ENCODE measurements at places on chromosomes 1 and 21.

- no peak for DNase-seq
Measured at GRCh38 chr1:198544265-198544664, 3.8 kb upstream of the ATP6V1G3 start.

DNA sequence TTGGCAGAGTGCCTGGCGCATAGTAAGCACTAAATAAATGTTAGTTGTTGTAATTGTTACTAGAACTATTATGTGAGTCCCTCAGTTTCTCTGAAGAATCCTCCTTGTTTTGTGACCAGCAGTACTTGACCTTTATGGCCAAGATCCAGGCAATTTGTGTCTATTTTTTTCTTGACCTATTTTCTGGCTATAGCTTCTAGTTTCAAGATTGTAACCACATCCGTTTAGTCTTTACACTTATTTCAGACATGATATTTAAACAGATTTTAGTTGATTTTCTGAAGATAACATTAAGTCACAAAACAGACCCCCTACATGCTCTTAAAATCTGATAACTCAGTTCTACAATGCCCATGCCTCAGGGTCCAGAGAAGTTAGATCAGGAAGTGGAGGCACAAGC lies 50.3 kb downstream of the CDC7 start:
- DNase-seq = no peak

DNA sequence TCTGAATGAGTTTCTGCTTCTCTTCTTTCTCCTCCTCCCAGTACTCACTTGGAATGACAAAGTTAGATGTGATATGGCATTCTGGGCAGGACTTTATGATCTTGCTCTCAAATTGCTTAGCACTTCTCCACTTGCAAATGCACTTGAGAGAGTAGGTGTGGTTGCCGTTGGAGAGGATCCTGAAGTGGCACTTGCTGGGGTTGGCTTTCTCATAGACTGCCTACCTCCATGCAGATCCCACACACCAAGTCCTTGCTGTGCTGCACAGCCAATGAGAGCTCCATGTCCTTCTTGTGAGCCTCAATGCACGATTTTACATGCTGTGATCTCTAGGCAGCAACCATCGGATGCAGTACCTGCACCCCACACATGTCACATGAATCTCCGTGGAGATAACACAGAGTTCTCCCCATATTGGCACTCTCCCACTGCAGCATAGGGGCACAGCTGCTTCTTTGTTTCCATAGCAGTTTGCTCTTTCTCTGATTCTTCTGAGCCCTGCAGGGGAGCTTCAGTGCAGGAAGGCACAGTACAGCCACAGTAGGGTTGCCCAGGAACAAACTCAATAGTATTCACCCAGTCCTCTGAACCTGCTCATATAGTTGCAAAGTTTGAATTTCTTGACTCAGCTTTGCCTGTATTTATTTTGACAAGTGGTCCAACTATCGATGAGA lies 45.2 kb downstream of the ZNF691 start:
- no peak for DNase-seq

DNA sequence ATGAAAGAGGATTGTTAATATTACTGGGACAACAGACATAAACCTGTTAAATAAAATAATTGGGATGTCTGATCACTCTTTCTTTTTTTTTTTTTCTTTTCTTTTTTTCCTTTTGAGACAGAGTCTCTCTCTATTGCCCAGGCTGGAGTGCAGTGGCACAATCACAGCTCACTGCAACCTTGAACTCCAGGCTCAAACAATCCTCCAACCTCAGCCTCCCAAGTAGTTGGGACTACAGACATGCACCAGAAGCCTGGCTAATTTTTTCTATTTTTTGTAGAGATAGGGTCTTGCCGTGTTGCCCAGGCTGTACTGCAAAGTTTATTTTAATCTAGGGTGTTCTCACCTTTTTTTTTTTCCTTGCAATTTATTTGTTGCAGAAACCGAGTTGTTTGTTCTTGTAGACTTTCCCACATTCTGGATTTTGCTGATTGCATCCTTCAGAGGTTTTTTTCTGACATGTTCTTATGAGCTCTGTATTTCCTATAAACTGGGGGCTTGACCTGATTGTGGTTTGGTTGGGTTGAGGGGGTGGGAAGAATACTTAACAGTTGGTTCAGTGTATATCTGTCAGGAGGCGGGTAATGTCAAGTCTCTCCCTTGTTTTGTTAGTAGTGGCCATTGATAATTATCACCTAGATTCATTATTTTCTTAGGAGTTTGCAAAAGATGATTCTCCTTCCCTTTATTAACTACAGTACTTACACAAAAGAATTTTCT lies 125.2 kb downstream of the MAST2 start:
- DNase-seq = no peak

- DNase-seq = no peak
Measured at GRCh38 chr1:214441119-214441518, 110.3 kb downstream of the PTPN14 start.

DNA sequence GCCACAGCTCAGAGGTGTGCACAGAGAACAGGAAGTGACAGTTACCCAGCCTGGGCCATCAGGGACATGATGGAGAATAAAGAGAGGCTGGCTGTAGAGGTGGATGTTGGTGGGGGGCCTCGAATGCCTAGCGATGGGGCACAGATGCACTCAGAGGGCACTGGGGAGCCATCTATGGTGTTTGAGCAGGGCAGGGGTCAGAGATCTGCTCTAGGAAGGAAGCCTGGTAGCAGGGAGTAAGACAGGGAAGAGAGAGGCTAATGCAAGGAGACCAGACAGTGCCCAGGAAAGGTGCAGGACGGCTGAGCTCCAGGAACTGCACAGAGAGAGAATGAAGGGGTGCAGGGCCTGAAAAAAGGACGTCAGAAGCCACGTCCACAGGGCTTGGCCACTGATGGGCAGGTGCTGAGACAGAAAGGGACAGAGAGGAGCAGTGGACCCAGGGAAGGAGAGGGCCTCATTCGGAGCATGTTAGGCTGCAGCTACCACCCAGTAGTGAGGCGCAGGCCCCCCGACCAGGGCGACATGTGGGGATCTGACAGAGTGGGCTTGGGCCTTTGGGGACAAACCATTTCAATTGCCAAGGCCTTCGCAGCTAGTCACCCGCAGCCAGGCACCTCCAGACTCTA lies 1.1 kb upstream of the KCNAB2 start:
- no peak for DNase-seq

- DNase-seq = no peak
Measured at GRCh38 chr1:20962576-20963258, 175.6 kb upstream of the HP1BP3 start.

DNA sequence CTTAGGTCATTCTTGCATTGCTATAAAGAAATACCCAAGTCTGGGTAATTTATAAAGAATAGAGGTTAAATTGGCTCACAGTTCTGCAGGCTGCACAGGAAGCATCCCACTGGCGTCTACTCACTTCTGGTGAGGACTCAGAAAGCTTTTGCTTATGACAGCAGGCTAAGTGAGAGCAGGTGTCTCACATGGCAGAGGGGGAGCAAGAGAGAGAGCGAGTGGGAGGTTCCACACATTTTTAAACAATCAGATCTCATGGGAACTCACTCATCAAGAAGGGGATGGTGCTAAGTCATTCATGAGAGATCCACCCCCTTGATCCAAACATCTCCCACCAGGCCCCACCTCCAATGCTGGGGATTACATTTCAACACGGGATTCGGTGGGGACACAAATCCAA lies 13.6 kb upstream of the RGS4 start:
- no peak for DNase-seq

DNA sequence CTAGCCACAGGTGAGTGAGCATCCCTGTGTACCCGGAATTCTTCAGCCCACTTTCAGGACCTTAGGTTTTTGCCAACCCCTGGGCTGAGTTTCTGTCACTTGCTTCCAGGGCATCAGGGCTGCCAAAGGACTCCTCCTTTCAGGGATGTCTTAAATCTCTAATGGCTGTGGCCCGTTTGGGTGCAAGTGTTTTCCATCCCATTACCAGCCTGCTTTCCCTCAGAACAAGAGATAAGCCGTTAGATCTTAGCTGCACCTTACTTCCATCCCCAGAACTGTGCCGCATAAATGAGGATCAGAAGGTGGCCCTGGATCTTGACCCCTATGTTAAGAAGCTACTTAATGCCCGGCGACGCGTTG lies 652 bp downstream of the SNAPIN start:
- no peak for DNase-seq

GRCh38 chr21:34670220-34670961 lies 1.6 kb downstream of the CLIC6 start:
- no peak for DNase-seq

DNA sequence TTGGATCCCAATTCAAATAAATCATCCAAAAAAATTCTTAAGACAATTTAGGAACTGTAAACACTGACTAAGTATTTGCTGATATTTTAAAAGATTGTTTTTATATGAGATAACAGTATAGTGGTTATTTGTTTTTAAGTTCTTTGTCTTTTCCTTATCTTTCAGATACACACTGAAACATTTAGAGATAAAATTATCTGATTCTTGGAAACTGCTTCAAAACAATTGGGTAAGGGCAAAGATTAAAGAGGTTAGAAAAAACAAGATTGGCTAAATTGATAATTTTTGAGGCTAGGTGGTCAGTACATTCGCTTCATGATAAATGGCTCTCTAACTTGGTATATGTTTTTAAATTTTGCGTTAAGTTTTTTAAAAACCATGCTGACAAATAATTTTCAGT lies 117.3 kb downstream of the PSMG1 start:
- DNase-seq = no peak

- no peak for DNase-seq
Measured at GRCh38 chr1:38235705-38236104, 189.1 kb upstream of the POU3F1 start.

GRCh38 chr1:59025898-59026426 lies 242.1 kb upstream of the JUN start:
- DNase-seq = no peak

- no peak for DNase-seq
Measured at GRCh38 chr21:32372755-32373154, 20.1 kb downstream of the URB1 start.

DNA sequence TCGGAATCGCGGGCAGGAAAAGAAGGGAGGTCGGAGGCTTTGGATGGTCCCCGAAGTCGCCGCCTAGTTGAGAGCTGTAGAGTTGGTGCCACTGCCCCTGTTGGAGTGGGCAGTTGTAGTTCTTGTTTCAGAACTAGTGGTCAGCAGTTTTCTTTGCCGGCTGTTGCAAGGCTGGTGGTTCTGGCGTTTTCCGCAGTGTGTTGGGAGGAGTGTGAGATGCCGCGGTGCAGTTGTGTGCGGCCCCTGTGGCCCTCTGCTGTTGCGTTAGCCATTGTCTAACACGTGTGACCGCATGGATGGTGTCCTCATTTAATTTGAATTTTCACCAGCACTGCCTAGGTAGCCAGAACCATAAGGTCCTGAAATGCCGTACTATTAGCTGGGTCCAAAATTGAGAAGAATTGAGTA lies 1.4 kb downstream of the ARF1 start:
- DNase-seq = no peak

DNA sequence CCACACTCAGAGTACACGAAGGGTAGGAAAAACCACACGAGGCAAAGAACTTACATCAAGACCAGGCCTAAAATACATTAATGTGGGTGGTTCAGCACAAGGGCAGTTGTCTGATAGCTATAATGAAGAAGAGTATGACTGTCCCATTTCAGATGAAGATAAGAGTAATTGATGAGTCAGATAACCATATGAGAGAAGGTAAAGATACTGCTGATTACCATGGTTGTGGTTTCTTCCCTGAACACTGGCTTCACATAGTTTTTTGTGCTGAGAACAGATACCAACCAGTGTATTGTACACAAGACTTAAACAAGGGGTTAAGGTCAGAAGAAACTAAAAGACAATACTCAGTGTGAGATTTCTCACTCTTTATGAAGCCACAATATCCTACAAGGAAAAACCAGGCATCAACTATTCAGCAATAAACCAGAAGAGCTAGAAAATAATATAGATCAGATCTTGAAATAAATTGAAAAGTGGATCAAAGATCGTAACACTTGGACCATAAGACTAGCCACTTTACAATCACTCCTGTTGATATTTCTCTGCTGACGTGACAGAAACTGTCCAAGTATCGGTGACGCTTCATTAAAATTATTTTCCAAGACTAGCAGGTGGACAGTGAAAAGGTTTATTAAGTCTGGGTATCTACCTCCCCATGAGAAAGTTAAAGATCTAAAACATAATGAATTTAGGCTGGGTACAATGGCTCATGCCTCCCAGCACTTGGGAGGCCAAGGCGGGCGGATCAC lies 28.6 kb downstream of the PUM1 start:
- DNase-seq = no peak

- peak; percentile 80 for DNase-seq
Measured at GRCh38 chr21:37367703-37368540, 1.3 kb downstream of the DYRK1A start.

- DNase-seq = no peak
Measured at GRCh38 chr1:213585402-213585801, 402.4 kb upstream of the PROX1 start.

GRCh38 chr1:244011786-244012185 lies 39.3 kb upstream of the ZBTB18 start:
- DNase-seq = no peak

GRCh38 chr1:15915991-15916390 lies 59.9 kb downstream of the ZBTB17 start:
- no peak for DNase-seq

DNA sequence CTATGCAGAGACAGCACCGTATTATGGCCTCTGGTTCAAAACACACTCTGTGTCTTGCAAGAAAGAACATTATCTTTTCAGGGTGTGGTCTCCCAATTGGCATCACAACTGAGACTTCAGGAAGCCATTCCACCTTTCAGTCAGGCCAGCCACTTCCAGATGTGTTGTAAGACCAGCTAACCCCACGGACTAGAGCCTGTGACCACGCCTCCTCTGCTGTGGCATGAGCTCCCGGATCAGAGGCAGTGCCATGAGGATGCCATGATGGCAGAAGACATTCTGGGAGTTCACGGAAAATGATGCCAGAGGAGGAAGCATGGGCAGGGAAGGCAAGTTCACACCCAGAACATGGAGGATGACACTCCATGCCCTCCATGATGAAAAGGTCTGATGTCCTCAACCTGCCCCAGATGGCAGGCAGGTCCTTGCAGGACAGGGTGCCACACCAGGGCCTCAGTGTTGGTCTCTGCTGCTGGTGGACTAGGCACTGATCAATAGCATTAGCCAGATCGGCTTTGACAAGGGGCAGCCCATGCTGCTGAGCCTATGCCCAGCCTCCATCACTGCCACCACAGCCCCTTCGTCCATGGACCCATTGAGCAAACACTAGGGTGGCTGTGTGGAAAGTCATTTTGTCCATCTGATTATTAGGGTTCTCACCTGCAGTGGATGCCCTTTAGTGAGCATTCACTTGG lies 341.6 kb downstream of the MATN1 start:
- DNase-seq = no peak

- DNase-seq = no peak
Measured at GRCh38 chr21:37695111-37695510, 221.1 kb downstream of the KCNJ6 start.

GRCh38 chr1:59199719-59200376 lies 97.0 kb upstream of the FGGY start:
- DNase-seq = no peak

DNA sequence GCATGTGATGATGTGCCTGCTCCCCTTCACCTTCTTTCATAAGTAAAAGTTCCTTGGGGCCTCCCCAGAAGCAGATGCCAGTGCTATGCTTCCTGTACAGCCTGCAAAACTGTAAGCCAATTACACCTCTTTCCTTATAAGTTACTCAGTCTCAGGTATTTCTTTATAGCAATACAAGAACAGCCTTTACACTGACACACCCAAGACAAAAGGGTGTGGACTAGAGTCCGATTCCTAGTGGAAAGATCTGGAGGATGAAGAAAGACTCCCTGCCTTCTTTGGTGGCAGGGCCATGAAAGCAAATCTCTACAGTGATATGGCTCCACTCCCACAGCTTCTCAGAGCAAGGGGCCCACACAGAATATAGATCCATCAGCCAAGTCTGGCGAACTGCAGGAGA lies 209.7 kb upstream of the ST6GALNAC5 start:
- DNase-seq = no peak

Measured in coronary artery (tissue), 2 donors.